ENCODE measurements at places on chromosomes 1 and 21.

- no peak for DNase-seq
These were observed 16.3 kb upstream of the PADI2 start for GRCh38 chr1:17135530-17135929.

GRCh38 chr1:116869611-116870010 lies 40.1 kb upstream of the PTGFRN start:
- DNase-seq: no peak

DNA sequence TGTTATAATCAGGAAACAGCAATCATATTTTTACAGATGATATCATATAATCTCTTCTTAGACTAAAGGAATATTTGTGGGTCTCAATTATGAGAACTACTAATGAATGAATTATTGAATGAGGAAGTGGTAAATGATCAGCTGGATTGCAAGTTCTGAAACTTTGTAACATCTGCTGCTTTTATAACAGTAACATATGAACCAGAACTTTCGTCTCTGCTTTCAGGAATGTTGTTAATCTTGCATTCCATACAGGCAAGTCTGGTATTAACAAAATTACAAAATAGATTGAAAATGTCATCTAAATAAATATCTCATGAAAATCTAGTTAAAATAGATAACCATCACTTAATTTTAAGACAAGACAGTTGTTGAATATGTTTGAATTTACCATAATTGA lies 110.5 kb upstream of the COL11A1 start:
- no peak for DNase-seq

GRCh38 chr1:23337869-23338268 lies 6.2 kb downstream of the HNRNPR start:
- no peak for DNase-seq

GRCh38 chr1:116971965-116972673 lies 29.4 kb upstream of the CD101 start:
- no peak for DNase-seq

- DNase-seq: no peak
These were observed 126.8 kb downstream of the ITSN1 start for GRCh38 chr21:33769057-33769456.

DNA sequence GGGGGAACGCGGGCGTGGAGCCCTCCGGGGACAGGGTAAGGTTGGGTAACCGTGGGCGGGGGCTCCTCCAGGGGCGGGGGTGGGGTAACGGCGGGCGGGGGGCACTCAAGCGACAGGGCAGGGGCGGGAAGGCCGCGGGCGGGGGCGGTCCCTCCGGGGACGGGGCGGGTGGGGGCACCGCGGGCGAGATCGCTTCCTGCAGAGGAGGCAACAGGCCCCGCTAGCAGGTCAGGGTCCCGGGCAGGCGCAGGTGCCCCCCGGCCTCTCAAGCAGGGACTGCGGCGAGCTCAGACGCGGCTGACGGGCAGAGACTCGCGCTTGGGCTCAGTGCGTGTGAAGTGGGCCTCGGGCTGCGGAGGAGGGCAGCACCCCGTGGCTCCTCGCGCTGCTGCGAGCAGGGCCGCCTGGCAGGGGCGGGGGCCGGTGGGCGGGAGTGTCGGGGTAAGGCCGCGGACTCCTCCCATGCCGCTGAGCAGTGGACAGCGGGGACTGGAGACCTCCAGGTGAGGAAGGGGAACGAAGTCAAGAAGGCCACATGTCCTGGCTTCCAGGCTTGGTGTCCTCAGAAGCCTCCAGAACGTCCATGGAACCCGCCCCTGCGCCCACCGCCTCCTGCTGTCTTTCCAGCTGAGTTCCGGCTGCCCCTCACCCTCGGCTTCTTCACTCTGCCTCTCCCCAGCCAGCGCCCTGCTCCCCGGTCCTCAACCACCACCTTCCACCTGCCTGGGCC lies 627 bp upstream of the GNB1 start:
- no peak for DNase-seq

DNA sequence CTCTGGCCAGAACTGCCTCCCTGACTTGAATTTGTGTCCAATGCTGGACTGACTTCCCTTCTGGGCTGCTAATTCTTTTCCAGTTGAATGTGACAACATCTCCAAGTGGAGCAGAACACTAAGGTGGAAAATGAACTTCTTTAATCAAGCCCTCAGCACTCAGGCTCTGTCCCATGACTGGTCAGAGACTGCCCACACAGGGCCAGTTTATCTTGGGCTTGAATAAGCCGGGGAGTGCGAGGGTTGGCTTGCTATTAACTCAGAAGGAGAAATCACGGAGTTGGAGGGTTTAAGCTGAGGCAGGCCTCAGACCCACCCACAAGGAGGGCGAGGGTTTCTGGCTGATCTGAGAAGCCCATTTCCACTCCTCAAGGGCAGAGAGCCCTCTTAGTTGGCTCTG lies 12.4 kb downstream of the KCNA10 start:
- DNase-seq: no peak

- DNase-seq: no peak
These were observed 162.5 kb upstream of the C1orf174 start for GRCh38 chr1:4062560-4062959.

DNA sequence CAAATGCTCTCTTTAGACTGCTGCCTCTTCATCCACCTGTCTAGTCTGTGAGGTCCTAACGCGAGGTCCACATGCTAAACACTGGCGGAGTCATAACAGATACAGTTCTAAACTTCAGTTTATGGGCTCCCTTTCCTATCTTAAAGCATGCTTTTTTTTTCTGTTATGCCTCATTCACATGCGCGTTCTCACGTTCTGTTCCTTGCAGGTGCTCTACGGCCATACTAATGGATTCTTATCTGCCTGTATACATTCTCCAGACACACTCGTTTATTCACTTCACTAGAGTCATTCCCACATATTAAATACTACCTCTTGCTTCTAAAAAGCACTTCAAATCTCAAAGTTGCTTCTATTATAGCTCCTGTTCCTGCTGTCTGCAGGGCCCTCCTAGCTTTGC lies 38.7 kb downstream of the PHC2 start:
- DNase-seq: no peak

- DNase-seq: no peak
These were observed 21.1 kb downstream of the UBAP2L start for GRCh38 chr1:154241703-154242351.

DNA sequence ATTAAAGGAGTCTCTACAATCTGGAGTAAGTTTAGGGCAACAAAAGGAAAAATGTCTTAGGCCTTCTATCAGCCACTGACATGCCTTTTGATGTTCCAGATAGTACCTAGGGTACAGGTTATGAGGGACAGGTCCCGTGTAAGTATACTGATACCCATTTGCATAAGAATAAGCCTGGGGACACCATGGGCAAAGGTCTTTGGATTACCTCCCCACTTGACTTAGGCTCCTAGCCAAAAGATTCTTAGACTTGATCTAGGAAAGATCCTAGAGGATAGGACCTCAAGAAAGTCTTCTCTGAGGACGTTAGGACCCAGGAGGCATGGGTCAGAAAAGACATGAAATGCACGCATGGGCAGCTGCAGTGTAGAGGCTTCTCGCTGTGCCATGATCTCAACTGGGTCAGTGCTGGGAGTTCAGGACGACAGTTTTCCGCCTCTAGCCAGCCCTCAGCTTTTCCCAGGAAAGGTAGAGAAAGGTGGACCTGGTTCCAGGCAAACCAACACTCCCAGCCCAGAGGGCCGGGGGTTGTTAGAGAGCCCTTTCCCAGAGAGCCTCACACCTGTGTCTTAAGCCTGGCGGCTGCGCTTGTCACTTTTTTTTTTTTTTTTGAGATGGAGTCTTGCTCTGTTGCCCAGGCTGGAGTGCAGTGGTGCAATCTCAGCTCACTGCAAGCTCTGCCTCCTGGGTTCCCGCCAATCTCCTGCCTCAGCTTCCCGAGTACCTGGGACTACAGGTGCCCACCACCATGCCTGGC lies 26.6 kb downstream of the MSTO1 start:
- DNase-seq: no peak

DNA sequence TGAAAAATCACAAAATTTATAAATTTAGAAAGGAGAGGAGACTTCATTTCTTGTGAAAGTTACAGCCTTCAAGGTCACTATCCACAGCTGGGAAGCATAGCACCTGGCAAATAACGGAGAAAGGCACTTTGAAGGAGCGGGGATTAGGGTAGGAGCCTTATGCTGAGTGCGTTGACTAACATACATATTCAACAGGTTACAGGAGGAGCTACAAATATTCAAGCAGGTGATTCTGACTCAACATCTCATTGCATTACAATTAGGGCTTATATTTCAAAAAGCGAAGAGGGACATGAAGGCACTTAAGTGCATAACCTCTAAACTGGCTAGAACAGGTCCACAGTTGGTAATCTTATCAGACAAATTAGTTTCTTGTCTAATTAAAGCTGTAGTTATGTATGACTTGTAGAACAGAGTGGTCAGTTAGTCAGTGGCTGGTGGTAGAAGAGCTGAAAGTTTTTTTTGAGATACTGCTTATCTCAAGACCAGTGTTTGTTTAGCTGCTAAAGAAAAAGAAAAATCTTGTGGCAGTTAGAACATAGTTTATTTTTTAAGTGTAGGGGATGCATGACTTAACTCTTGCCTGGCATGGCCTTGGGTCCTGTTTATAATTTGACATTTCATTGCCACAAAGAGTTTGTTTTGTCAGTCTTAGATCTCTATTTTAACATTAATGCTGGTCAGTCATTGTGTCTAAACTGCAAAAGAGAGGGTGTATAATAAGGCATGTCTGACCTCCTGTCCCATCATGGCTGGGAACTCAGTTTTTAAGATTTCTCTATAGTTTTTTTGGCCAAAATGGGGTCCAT lies 311.5 kb downstream of the DUSP10 start:
- DNase-seq: no peak

GRCh38 chr21:43585924-43586413 lies 73.3 kb downstream of the HSF2BP start:
- peak; percentile 11 for DNase-seq

GRCh38 chr1:108961198-108961597 lies 2.1 kb downstream of the CLCC1 start:
- DNase-seq: no peak
